ENCODE measurements at places on chromosomes 13 and 19.

- DNase-seq, result no peak
Observed at GRCh38 chr13:93477238-93477637, 250.6 kb downstream of the GPC6 start.

DNA sequence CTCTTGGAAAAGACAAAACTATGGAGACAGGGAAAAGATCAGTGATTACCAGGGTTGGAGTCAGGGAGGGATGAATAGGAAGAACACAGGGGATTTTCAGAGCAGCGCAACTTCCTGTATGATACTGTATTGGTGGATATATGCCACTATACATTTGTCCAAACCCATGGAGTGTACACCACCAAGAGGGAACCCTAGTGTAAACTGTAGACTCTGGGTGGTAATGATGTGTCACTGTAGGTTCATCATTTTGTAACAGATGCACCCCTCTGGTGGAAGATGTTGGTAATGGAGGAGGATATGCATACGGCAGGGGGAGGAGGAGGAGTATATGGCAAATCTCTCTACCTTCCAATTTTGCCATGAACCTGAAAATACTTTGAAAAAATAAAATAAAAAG, 68.1 kb downstream of the UFM1 start:
- no peak for DNase-seq

DNA sequence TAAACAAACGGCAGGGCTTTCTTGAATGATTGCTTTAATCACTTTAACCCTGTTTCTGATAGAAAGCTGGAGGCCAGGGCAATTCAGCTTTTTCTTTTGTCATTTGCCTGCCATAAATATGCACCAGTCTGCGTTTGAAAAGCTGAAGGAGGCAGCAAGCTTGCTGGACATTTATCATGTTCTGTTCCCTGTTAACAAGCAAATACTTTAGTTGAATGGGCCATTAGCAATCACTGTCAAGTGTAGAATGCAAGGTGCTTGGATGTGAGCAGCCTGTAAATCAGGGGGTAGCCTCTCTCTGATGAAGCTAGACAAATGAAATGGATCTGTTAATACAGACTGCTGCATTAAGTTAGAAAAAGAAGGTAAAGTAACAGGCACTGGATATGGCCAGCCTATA, 7.6 kb downstream of the EFNB2 start:
- DNase-seq, result no peak

DNA sequence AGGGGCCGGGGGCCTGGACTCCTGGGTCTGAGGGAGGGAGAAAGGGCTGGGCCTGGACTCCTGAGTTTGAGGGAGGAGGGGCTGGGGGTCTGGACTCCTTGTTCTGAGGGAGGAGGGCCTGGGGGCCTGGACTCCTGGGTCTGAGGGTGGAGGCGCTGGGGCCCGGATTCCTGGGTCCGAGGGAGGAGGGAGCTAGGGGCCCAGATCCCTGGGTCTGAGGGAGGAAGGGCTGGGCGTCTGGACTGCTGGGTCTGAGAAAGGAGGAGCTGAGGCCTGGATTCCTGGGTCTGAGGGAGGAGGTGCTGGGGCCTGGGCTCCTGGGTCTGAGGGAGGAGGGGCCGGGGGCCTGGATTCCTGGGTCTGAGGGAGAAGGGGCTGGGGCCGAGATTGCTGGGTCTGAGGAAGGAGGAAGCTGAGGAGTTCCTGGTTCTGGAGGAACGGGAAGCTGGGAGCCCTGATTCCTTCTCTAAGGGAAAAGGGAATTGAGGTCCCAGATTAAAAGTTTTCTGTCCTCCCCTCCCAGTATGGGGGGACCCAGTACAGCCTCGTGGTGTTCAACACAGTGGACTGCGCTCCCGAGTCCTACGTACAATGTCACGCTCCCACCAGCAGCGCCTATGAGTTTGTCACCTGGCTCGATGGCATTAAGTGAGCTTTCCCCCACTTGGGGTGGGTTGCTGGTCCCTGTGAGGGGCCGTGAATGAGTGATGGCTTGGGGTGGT, 721 bp downstream of the MED25 start:
- peak; percentile 58 for DNase-seq

DNA sequence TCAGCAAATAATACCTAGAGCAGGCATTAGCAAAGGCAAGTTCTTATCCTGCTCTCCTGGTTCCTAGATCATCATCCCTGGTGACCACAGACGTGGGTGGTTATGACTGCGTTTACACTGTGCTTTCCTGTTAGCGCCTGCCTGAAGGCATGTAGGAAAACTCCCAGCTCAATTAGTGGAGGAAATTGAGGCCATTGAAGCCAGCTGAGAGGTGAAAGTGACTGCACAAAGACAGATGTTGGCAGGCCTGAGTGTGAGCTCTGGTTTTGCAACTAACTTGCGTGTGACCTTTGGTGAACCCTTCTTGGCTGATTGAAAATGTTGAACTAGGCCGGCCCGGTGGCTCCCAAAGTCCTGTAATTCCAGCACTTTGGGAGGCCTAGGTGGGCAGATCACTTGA, 17.5 kb upstream of the NWD1 start:
- DNase-seq, result no peak

- no peak for DNase-seq
Observed at GRCh38 chr19:16166417-16166816, 6.9 kb downstream of the CIB3 start.

GRCh38 chr13:72346716-72347115, 380.7 kb downstream of the MZT1 start:
- no peak for DNase-seq

- DNase-seq, result peak; percentile 26
Observed at GRCh38 chr19:39031368-39032062, 834 bp downstream of the FBXO27 start.

- no peak for DNase-seq
Observed at GRCh38 chr13:107373551-107373950, 805.6 kb upstream of the ARGLU1 start.

DNA sequence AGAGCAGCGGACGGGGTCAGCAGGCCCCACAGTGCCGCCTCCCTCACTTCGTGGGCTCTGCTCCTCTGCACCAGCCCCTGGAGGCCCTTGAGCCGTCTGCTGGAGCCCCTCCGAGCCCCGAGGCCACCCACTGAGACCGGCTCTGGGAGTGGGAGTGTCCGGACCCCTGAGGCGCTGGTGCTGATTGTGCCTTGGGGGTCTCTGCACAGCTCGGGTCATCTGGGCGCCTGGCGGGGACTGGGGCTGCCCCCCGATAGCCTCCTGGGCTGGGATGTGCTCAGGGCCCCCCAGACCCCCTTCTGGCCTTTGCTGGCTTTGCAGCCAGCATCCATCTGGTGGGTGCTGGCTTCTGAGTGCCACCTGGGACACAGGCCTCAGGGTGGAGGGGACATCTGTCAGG, 15.4 kb downstream of the CBARP start:
- DNase-seq, result no peak

GRCh38 chr13:22744688-22745452, 435.9 kb upstream of the SGCG start:
- DNase-seq, result no peak

DNA sequence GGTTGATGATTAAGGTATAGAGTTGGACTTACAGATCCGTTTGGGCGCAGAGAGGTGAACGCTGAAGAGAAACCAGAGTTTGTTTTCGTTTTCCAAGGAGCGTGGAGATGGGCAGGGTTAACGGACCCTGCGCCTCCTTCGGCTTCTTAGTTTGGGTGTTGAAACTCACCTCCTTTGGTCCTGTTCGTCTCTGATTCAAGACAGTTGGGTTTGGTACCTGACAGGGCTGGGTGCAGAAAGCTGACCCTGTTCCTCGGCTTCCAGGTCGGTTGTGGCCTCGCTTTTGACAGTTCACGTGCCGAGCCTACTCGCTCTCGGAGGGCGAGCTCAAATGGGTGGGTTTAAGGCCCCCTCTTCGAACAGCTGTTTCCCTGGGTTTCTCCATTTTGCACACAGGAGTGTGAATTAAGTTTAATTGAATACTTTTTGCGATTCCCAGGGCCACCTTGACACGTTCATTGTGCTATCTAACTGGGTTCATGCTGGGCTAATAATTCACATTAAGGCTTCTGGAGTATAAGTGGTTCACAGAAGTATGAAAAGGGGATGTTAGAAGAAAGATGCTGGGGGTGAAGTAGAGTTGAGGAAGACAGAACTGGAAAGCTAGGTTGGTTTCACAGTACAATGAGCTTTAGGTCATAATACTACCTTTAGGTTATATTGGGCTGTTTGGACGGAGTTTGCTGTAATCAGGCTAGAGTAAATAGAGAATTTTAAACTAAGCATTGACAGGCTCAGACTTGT, 638 bp downstream of the USPL1 start:
- no peak for DNase-seq

DNA sequence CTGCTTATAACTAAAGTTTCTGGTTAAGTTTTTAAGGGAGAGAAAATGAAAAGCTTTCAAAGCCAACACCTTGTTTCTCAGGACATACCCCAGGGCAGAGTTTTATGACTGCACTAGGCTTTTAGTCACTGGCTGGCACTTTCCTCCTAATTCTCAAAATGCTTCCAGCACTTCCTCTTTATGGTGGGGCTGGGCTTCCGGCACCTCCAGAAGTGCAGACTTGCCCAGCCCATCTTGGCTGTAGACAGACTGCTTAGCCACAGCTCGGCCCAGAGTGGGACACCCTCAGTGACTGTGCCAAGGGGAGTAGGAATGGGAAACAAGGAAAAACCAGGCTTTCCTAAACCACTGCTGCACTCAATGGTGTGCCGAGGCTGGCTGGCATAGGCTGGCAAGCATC, 23.2 kb upstream of the GTF3A start:
- no peak for DNase-seq

DNA sequence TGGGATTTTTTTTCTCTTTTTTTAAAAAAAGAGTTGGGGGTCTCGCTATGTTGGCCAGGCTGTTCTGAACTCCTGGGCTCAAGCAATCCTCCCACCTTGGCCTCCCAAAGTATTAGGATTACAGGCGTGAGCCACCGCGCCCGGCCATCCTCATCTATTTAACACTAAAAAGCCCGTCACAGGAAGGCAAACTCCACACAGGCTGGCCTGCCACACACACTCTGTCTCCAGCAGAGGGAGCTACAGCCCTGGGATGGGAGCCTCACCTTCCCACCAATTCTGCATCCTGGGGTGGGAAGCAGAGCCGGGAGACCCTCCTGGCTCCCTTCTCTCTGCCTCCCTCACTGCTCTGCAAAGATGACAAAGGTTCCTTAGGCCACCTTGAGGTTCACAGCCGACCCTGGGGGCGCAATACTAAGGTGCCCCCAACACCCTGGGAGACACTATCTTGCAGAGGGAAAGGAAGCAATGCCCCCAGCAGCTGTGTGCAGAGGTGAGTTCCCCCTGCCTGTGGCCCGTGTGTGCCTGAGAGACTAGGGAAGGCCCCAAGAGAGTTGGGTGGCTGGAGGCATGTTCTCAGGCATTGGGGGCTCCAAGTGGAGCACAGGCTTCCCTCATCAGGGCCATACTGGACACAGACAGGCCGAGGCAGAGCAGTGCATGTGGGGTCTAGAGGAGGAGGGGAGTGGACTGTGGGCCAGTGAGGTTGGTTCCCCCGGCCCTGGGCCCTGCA, 27.4 kb upstream of the TIMM44 start:
- peak; percentile 74 for DNase-seq

GRCh38 chr13:97736436-97736835, 217.0 kb upstream of the IPO5 start:
- DNase-seq, result no peak

- DNase-seq, result no peak
Observed at GRCh38 chr13:98225036-98225940, 48.2 kb upstream of the RNF113B start.

DNA sequence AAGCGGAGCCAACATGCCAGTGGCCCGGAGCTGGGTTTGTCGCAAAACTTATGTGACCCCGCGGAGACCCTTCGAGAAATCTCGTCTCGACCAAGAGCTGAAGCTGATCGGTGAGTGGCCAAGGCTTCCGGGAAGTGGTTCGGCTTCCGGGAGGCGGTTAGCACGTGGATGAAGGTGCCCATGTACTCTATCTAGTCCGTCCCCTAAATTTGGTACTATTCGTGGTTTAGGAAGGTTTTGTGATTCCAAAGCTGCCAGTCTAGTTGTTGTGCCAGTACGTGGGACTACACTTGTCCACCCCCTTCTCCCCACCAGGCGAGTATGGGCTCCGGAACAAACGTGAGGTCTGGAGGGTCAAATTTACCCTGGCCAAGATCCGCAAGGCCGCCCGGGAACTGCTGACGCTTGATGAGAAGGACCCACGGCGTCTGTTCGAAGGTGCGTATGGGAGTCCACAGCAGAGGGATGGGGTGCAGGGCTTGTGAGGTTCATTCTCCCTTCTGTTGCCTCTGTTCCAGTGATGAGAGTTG, 579 bp downstream of the RPS9 start:
- DNase-seq, result no peak

DNA sequence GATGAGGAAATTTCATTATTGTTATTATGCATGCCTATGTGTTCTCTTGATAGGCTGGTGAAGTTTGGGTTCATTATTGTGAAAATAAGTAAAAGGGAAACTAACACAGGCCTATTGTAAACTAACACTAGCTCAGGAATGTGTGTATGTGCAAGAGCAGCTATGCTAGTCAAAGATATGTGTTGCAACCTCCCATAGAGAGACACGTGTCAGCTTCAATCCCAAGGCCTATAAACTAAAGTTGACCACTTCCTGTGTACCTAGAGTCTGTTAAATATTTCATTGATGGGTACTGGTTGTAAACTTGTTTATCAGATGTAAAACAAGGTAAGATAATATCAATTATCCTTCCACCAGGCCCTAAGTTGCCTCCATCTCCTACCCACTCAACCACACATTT, 44.7 kb upstream of the ZNF30 start:
- DNase-seq, result no peak
